Prostate gland (tissue), 2 donors: ENCODE measurements at places on chromosomes 1 and 21.

- H3K27me3 ChIP-seq, result no peaks in the 10 kb centered on the region
- no peaks in the 10 kb centered on the region for H3K36me3 ChIP-seq
- no peak overlapping the region for H3K27ac ChIP-seq
Observed at GRCh38 chr21:35510294-35510693, 461.2 kb upstream of the RUNX1 start.

DNA sequence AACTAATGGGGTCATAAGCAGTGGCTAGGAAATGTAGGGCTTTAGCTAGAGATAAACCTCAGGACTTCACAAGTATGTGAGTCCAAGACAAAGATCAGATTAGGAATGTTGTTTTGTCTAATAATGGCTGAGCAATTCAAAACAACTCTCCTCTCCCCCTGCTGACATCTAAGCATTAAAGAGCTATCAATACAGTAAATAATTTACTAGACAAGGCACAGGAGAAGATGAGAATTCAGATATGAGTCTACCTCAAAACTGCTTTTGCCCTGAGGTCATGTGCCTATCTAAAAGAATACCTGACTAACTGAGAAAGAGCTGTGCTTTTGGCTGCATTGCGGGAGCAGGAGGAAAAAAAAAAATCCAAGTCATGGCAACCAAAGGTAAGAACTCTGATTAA lies 86.8 kb downstream of the SPATA17 start:
- H3K27ac ChIP-seq, result no peak overlapping the region
- no peak for DNase-seq
- no peaks in the 10 kb centered on the region for H3K36me3 ChIP-seq
- no peak overlapping the region for H3K4me3 ChIP-seq
- H3K27me3 ChIP-seq, result no peaks in the 10 kb centered on the region

DNA sequence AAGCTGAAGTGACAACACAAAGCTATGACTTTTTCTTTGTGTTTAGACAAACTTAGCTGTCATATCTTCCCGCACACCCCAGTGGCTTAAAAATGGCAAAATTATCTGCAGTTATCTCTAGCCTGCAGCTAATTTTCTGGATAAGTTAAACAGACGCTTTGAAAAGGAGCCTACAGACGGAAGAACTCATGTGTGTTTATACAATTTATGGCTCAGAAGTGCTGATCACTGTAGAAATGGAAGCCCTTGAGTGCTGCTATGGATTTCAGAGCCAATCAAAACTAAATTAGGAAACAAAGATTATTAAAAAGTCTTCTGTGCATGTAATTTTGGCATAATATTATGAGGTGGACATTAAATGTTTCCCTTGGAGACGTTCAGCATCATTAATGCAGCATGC lies 11.6 kb downstream of the NTNG1 start:
- no peak overlapping the region for H3K27ac ChIP-seq
- H3K4me3 ChIP-seq, result no peak overlapping the region
- no peaks in the 10 kb centered on the region for H3K36me3 ChIP-seq
- no peak for DNase-seq

GRCh38 chr1:216604771-216605170 lies 118.5 kb downstream of the ESRRG start:
- H3K27me3 ChIP-seq, result no peaks in the 10 kb centered on the region
- no peak overlapping the region for H3K4me3 ChIP-seq
- H3K27ac ChIP-seq, result no peak overlapping the region

DNA sequence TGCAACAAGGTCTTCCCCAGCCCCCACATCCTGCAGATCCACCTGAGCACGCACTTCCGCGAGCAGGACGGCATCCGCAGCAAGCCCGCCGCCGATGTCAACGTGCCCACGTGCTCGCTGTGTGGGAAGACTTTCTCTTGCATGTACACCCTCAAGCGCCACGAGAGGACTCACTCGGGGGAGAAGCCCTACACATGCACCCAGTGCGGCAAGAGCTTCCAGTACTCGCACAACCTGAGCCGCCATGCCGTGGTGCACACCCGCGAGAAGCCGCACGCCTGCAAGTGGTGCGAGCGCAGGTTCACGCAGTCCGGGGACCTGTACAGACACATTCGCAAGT lies 3.8 kb downstream of the ZBTB18 start:
- H3K36me3 ChIP-seq, result peaks cover 10% of the 10 kb centered on the region
- H3K4me1 ChIP-seq, result no peaks in the 10 kb centered on the region
- DNase-seq, result no peak
- no peak overlapping the region for H3K27ac ChIP-seq
- no peaks in the 10 kb centered on the region for H3K27me3 ChIP-seq

DNA sequence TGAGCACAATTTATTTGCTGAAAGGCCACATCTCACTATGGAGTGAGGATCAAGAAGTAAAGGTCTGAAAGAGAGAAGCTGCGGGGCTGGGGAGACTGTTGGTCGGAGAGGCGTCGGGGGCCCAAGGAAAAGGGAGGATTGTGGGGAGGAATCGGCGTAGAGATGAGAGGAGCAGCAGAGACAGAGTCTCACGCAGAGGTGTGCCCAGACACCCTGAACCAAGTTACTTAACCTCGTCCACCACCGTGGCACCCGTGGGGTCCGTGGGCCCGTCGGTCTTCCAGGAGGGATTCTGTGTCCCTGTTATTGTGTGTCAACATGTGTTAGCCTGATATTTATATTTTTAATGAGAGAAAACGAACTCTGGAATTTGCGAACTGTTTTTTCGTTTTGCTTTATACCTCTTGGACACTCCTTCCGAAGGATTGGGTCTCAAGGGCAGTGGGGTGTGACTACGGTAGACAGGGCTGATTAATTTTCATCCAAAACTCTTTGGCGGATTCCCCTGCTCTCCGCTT lies 3.8 kb upstream of the NBPF1 start:
- no peaks in the 10 kb centered on the region for H3K4me1 ChIP-seq
- no peak overlapping the region for H3K4me3 ChIP-seq
- H3K27me3 ChIP-seq, result no peaks in the 10 kb centered on the region
- H3K36me3 ChIP-seq, result no peaks in the 10 kb centered on the region
- no peak for DNase-seq

DNA sequence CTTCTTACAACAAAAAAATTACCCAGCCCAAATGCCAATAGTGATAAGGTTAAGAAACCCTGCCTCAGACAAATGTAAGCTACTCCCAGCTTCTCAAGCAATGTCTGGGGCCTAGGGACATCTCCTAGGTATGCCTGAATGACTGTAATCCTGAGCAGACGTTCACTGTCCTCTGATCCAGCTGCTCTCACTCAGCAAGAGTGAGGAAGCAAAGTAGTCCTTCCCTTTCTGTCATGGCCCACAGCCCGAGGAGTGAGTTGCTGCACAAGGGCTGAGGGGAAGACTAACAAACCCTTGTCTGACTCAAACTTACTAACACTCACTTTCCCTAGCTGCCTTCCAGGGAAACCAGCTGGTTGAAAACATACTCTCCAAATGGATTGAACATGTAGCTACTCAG lies 124.9 kb upstream of the TNFSF4 start:
- no peaks in the 10 kb centered on the region for H3K36me3 ChIP-seq
- no peak overlapping the region for H3K27ac ChIP-seq
- H3K4me1 ChIP-seq, result no peaks in the 10 kb centered on the region
- no peak overlapping the region for H3K4me3 ChIP-seq

DNA sequence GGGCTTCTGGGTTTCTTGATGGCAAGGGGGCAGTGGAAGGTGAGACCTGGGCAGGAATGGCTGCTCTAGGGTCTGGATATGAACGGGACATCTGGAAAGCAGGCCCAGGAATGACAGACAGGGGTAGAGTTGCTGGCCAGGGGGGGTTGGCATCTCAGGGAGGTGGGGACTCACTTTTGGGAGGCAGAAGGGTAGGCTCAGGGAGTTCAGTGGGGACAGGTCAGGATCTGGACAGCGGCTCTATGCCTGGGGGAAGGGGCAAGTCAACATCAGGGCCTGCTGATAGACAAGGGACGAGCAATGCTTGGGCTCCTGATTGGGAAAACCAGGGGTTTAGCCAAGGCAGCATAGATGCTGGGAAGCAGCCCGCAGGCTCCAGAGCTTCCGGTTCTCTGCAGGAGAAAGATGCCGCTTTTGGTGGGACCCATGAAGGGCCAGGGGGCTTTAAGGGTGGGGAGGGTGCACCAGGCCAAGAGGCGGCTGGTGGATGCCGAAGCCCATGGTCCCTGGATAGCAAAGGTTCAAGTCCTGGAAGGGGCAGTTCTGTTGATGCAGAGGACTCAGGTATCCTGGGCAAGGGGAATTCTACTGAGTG lies 21.9 kb downstream of the IGFN1 start:
- no peaks in the 10 kb centered on the region for H3K4me1 ChIP-seq
- no peak overlapping the region for H3K27ac ChIP-seq
- H3K36me3 ChIP-seq, result no peaks in the 10 kb centered on the region
- H3K4me3 ChIP-seq, result no peak overlapping the region
- DNase-seq, result no peak

- H3K36me3 ChIP-seq, result no peaks in the 10 kb centered on the region
- H3K4me1 ChIP-seq, result no peaks in the 10 kb centered on the region
- no peak overlapping the region for H3K27ac ChIP-seq
Observed at GRCh38 chr1:83769594-83770318, 229.2 kb downstream of the TTLL7 start.

DNA sequence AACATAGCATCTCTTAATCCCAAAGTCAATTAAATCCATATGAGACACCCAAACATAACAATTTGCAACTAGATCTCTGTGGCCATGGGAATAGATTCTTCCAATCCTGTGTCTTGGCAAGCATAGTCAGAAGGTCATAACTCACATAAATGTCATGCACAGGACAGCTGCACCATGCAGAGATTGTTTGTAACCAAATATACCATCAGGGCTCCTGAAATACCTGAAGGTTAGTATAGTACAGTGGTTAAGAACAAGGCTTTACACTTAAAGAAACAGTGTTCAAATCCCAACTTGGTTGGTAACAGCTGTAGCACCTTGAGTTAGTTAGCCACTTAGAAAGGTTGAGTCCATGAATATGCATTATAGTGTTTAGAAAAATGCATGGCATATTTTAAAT lies 82.6 kb upstream of the CCDC190 start:
- H3K4me1 ChIP-seq, result no peaks in the 10 kb centered on the region
- H3K27ac ChIP-seq, result no peak overlapping the region
- H3K36me3 ChIP-seq, result no peaks in the 10 kb centered on the region
- DNase-seq, result no peak
- H3K27me3 ChIP-seq, result no peaks in the 10 kb centered on the region
- H3K4me3 ChIP-seq, result no peak overlapping the region

- H3K27me3 ChIP-seq, result no peaks in the 10 kb centered on the region
- peaks cover 17% of the 10 kb centered on the region for H3K4me1 ChIP-seq
- H3K36me3 ChIP-seq, result no peaks in the 10 kb centered on the region
- no peak overlapping the region for H3K4me3 ChIP-seq
Observed at GRCh38 chr1:94039514-94039870, 81.5 kb downstream of the ABCA4 start.

GRCh38 chr1:13809461-13810159 lies 109.6 kb downstream of the PRDM2 start:
- H3K27me3 ChIP-seq, result no peaks in the 10 kb centered on the region
- no peaks in the 10 kb centered on the region for H3K4me1 ChIP-seq
- H3K36me3 ChIP-seq, result no peaks in the 10 kb centered on the region
- no peak overlapping the region for H3K27ac ChIP-seq
- H3K4me3 ChIP-seq, result no peak overlapping the region
- no peak for DNase-seq

DNA sequence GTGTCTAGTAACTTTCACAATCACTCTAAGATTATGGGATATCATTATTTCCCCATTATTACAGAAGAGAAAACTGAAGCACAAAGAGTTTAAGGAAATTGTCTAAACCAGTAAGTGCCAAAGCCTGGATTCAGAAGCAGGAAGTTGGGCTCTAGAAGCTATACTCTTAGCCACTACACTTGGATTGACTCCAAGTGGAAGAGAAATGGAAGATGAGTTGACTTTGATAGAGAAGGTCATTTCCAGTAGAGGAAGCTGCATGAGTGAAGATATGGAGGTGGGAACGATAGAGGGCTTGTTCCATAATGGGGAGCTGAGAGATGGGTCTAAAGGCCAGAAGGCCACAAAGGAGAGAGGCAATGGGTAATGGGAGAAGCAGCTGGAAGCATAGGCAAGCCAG lies 11.7 kb upstream of the TDRD10 start:
- no peaks in the 10 kb centered on the region for H3K36me3 ChIP-seq
- no peak overlapping the region for H3K27ac ChIP-seq
- no peaks in the 10 kb centered on the region for H3K27me3 ChIP-seq
- DNase-seq, result no peak
- no peaks in the 10 kb centered on the region for H3K4me1 ChIP-seq

DNA sequence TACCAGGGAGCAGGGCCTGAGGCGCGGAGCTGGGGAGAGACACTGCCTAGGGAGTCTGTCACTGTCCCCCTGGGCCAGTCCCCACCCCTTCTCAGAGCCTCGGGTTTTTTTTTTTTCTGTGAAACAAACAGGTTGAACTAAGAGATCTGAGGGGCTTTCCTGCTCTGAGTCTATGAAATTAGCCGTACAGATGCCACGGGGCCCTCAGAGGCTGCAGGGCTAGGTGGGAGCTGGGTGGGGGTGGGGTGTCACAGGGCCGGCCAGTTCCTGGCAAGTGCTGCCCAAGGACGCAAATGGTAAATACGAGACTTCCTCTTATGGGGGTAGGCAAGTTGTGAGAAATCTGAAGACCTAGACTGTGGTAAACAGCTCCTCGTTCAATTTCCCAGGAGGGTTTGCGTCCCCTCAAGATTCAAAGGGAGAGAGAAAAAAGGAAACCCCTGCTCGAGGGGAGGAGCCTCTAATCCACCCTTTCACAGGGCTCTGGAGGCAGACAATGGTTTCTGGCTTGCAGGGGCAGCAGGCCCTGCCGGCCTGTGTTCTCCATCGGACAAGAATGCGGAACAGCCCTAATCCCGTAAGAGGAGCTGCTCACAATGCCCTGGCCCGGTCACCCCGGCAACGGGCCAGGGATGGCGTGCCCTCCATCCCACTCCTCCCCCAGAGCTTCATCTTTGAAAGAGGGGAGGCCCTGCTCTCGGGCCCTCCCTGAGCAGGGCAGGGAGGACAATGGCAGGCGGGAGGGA lies 7.8 kb downstream of the NUAK2 start:
- no peaks in the 10 kb centered on the region for H3K36me3 ChIP-seq
- H3K27me3 ChIP-seq, result no peaks in the 10 kb centered on the region
- peak overlapping the region; percentile 50 for H3K27ac ChIP-seq
- no peak overlapping the region for H3K4me3 ChIP-seq
- DNase-seq, result peak; percentile 35
- H3K4me1 ChIP-seq, result peaks cover 31% of the 10 kb centered on the region

- peak overlapping the region; percentile 96 for H3K27ac ChIP-seq
- H3K36me3 ChIP-seq, result peaks cover 25% of the 10 kb centered on the region
- DNase-seq, result peak; percentile 56
- peaks cover 10% of the 10 kb centered on the region for H3K4me1 ChIP-seq
- peak overlapping the region; percentile 64 for H3K4me3 ChIP-seq
Observed at GRCh38 chr1:145997016-145997717, 788 bp upstream of the TXNIP start.

GRCh38 chr1:192265516-192266173 lies 51.1 kb upstream of the RGS21 start:
- no peak for DNase-seq
- no peak overlapping the region for H3K4me3 ChIP-seq
- H3K27me3 ChIP-seq, result no peaks in the 10 kb centered on the region
- no peaks in the 10 kb centered on the region for H3K4me1 ChIP-seq
- H3K36me3 ChIP-seq, result no peaks in the 10 kb centered on the region
- no peak overlapping the region for H3K27ac ChIP-seq

DNA sequence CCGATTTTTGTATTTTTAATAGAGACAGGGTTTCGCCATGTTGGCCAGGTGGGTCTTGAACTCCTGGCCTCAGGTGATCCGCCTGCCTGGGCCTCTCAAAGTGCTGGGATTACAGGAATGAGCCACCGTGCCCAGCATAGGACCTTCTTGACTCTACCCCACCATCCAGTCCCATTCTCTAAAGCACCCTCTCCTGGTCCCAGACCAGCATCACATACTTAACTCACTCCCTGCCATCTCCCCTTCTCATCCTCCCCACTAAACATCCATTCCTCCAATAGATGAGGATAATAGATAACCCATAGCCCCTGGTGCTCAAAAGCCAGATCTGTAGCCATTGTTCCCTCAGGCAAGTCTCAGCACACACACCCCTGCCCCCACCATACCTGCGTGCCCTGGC lies 2.1 kb downstream of the ENTREP3 start:
- H3K27me3 ChIP-seq, result no peaks in the 10 kb centered on the region
- no peak overlapping the region for H3K27ac ChIP-seq
- H3K36me3 ChIP-seq, result no peaks in the 10 kb centered on the region
- DNase-seq, result no peak
- peaks cover 12% of the 10 kb centered on the region for H3K4me1 ChIP-seq
